ENCODE measurements at places on chromosomes 6 and 20.

DNA sequence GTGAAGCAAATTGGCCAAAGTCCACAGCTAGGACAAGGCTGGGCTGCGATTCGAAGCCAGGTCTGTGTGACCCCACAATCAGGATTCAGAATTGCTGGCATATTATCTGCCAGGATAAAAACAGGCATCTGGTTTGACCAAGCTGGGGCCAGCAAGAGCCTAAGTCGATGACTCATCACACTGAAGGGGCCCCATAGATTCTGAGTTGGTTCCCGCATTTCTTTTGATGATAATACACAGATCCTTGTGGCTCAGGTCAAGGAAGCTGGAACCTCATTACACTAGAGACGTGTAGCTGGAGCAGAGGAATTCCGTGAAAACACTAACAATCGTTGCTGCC, 6.5 kb downstream of the KCNB1 start:
- no peak for DNase-seq

- no peak for DNase-seq
Measured at GRCh38 chr6:165453395-165453794, 144.0 kb upstream of the C6orf118 start.

GRCh38 chr6:5379647-5380242, 118.4 kb downstream of the FARS2 start:
- no peak for DNase-seq

GRCh38 chr6:10529231-10529801, 8.2 kb downstream of the GCNT2 start:
- no peak for DNase-seq

GRCh38 chr6:142474531-142475289, 172.9 kb downstream of the ADGRG6 start:
- peak; percentile 60 for DNase-seq

- DNase-seq, result no peak
Measured at GRCh38 chr6:110549277-110549676, 72.9 kb upstream of the SLC22A16 start.

- peak; percentile 45 for DNase-seq
Measured at GRCh38 chr6:159174263-159174969, 5.2 kb downstream of the FNDC1 start.

- DNase-seq, result no peak
Measured at GRCh38 chr6:24997905-24998304, 62.1 kb upstream of the RIPOR2 start.

- DNase-seq, result no peak
Measured at GRCh38 chr6:160129881-160130615, 8.4 kb downstream of the SLC22A1 start.

DNA sequence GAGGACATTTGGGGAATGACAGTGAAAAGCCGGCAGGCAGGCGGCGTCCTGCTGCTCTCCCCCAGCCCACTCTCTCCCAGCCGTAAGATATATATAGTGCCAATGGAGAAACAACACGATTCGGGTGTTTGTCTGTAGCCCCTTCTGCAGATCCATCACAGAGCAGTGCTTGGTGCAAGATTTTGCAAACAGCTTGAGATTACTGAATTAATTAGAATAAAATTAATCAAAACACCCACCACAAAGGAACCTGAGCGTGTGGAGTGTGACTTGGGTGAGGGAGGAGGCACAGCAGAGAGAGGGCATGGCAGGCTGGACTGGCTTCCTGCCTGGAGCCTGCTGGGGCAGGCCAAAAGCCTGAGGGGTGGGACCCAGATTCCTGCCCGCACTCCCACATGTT, 28.8 kb upstream of the CCDC167 start:
- no peak for DNase-seq

DNA sequence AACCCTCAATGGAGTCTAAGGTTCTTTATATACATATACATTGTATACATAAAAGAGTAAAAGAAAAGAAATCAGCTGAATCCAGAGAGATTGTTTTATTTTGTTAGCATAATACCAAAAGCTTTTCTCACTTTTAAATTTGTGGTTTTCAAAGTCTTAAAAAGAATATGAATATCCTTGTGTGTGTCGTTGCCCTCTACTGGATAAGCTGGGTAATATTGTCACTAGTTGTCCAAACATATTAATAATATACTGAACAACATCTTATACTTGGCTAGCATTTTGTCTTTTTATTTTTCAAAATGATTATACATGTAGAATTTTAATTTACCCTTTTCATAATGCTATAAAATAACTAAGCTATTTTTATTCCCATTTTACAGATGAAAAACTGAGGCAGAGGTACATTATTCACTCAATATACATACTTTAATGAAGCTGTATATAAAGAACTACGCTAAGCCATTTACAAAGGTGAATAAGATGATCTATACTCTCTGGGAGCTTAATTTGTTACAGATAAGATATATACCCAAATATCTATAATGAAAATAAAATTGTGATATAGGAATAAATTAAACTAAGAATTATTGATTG, 531.7 kb downstream of the TFAP2B start:
- DNase-seq, result peak; percentile 3

- DNase-seq, result no peak
Measured at GRCh38 chr6:149967591-149967990, 3.8 kb downstream of the ULBP1 start.

- DNase-seq, result no peak
Measured at GRCh38 chr6:125764121-125764671, 14.8 kb downstream of the HEY2 start.

DNA sequence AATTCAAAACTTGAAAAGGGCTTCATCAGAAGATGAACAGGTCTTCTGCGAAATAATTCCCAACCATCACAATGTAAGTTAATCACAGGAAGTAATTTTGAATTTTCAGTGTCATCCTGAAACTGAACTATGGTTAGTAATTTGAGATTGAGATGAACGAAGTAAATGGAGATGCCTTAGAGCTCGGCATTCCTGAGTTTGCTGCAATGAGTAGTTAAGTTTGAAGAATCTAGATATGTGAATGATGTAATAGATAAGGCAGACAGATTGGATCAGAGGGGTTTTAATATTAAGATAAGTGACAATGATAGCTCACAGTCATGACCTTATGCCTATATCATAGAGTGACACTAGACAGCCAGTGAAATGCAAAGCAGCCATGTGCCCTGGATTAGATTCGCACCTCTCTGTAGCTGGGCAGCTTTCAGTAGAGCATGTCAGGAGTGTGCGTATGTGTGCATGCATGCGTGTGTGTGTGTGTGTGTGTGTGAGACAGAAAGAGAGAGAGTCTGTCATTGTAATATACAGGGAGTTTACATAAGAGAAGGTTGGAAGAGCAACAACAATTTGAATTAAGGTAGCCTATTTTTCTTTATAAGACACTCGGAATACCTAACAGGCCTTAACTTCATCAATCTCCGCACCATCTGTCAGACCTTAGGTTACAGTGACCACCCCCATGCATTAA, 233.0 kb downstream of the GMPR start:
- no peak for DNase-seq

GRCh38 chr6:51299621-51300380, 481.1 kb downstream of the TFAP2B start:
- no peak for DNase-seq

GRCh38 chr6:111753573-111753972, 119.7 kb downstream of the FYN start:
- DNase-seq, result no peak

- peak; percentile 84 for DNase-seq
Measured at GRCh38 chr6:17015144-17015543, 86.7 kb upstream of the STMND1 start.

DNA sequence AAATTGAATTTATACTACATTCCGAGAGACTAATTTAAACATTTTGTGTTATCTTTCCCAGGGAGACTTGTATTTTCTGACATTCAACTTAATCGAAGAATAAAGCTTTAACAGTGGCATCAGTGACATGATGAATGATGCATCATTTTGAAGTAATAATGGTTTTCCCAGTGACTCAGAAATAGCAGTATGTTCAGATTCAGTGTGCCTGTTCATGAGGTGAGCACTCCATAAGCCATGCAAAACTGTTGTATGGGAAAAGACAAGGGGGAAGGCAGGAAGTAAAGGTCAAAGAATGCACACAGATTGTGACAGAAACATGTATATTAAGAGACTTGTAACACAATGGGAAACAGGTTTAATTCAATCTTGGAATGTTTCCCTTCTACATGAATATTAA, 1348.2 kb upstream of the GJE1 start:
- no peak for DNase-seq

GRCh38 chr20:54069501-54069971, 858 bp downstream of the BCAS1 start:
- no peak for DNase-seq
